NCI-H345 (cell line): ENCODE measurements at places on chromosomes 4 and X.
A peak's percentile ranks its signal among the peaks of the same experiment; 100 is the strongest.

DNA sequence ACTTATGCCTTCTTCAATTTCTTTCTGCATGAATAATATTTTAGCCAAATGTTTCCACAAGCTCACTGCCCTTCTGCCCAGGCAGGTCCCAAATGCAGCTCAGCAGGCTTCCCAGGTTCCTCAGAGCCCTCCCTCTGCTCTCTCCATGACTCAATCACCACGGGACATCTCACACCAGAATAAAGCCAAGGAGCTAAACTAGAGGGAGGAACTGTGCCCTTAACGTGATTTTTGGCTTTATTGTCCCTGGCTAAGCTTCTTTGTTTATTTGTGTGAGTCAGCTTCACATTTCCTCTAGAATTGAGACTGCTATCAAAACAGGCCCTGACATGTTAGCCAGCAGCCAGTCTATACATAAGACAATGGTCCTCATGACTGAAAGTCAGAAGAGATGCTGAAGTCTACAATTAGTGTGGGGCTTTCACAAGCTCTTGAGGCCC is 186.4 kb upstream of the GALNT7 start:
- DNase-seq: peak; percentile 77

DNA sequence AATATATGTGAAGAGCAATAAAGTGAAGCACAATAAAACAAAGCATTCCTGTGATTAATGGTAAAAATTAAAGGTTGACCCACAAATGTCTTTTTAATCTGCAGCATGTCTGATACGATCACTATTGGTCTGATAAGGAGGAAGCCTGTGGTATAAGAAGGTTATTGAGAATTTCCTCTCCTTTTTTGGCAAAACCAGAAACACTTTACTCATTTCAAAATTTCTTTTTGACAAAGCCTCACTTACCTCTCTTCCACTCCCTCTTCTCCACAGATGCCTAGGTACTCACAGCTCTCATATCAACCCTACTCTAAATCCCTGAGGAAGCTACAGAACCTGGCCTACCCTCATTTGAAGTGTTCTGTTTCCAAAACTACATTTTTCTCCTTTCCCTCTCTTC is 56.1 kb downstream of the TSPAN5 start:
- DNase-seq: no peak

DNA sequence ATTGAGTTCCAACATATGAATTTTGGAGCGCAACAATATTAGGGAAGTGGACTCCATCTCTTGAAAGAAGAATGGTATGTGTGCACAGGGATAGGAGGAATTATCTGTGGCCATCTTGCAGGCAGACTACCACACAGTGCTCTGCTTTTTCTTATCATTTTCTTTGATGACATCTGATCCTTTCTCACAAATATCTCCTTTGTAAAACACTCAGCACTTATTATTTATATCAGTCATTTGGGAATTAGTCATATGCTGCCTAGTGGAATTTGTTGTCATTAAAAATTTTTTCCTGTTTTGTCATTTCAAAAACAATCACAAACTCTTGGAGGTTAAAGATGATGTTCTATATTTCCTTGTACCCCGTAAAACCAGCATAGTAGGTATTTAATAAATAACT is 444.3 kb upstream of the ATOH1 start:
- DNase-seq: no peak

- DNase-seq: no peak
Observed at GRCh38 chr4:16706251-16706650, 192.2 kb downstream of the LDB2 start.

- DNase-seq: no peak
Observed at GRCh38 chr4:116982656-116983055, 102.7 kb downstream of the TRAM1L1 start.

- no peak for DNase-seq
Observed at GRCh38 chr4:24809815-24810405, 14.5 kb downstream of the SOD3 start.

DNA sequence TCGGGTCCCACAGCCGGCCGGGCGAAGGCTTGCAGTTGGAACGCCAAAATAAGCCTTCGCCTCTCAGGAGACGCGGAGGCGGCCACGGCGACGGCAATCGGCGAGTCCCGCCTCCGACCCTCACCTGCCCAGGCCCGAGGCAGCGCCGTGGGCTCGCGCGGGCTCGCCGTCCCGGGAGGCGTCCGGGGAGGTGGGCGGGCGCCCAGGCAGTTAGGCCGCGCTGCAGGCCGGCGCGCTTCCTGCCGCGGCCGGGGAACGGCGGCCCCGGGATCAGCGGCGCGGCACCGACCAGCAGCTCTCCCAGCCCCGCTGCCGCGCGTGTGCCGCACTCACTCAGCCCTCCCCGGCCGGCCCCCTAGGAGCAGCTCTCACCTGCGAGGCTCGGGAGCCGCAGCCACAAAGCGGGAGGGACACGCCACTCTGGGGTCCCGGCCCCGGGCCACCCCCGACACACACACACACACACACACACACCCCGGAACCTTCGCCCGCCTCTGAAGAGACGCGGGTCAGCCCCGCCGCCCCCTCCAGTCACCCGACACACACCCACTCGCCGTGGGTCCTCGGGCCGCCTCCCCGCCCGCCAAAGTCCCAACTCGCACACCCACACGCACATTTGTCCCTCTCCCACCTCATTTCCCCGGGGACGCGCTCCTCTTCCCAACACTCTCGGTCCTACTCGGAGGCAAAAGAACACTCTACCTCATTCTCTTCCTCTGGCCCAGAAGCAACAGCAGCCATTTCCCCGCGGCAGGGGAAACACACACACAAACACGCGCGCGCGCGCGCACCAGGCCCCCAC is at the start of gene CNOT6L:
CNOT6L (minus strand) TSS at position 767 of the 802 bp plus-strand sequence; CDS start at position 707, 60 bp downstream.
- DNase-seq: peak; percentile 54

DNA sequence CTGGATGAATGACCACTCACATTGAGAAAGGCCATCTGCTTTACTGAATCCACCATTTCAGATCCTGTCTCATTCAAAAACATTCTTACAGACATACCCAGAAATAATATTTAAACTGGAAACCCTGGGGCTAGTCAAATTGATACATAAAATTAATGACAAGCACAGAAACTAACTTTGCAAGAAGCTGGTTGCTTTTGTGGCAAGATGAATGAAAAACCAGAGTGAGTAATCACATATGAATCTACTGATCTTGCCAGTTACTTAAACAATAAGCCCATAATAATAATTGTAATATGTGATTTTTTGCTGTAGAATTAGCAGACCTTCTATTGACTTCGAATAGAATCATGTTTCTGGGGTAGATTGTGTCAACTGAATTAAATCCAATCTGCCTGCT is 235.1 kb downstream of the PPARGC1A start:
- no peak for DNase-seq

- no peak for DNase-seq
Observed at GRCh38 chr4:40489961-40490360, 139.7 kb downstream of the RBM47 start.

- DNase-seq: no peak
Observed at GRCh38 chr4:171644430-171645057, 168.7 kb upstream of the GALNTL6 start.

DNA sequence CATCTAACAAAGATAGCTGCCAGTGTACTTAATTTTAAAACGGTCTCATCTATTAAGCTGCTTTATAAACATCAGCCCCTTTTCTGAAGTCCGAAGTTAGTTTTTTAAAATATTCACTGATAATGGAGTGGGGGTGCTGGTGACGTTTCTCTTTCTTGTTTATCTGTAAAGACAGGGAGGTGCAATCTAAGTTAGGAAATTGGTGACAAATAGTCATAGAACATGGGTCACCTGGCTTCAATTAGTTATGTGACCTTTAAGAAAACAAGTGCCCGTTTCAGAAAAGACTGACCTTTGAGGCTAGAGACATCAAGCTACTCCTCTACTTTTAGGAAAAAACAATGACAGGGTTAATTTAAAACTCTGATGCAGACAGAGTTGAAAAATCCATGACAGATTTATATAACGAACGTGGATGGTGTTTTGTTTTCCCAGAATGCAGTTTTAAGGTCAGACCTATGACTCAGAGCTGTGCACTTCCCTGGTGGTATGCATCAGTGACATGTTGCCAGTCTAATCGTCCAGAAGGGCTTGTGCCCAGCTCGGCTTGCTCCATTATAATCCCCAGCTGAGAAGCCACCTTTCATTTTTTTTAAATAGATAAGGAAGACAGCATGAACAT is 38.2 kb downstream of the FHL1 start:
- no peak for DNase-seq

- DNase-seq: no peak
Observed at GRCh38 chrX:49187028-49187394, 838 bp upstream of the PRICKLE3 start.

DNA sequence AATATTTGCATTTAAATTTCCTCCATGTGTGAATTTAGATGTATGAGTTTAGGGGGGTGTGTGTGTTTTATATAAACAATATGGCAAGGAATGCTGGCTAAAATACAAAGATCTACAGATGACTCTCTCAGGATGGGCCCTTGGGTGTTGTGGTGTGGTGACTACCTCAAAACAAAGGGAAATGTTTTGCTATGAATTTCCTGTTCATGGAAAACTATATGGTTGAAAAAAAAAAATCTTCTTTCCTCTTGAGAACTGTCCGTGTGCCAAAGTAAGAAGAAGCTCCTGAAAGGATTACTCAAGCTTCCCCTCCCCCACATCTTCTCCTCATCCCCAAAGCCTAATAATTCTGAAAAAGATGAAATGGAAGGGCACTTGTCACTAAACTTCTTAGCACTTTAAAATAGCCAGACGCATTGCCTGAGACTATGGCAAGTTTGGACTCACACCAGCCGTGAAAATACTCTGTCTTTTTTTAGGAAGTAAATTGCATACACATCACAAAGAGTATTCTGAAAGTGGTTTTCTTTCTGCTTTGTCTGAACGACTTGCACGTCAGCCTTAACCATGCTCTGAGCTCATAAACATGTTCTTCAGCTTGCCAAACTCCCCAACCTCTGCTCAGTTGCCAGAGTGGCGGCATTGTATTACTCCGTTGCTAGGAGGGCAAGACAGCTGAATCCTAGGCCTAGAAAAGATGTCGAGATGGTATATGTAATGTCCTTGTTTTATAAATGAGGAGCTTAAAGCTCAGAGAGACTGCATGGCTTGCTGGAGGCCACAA is 250.4 kb upstream of the JADE1 start:
- no peak for DNase-seq

GRCh38 chrX:22577181-22577580 is 304.5 kb downstream of the CBLL2 start:
- no peak for DNase-seq

DNA sequence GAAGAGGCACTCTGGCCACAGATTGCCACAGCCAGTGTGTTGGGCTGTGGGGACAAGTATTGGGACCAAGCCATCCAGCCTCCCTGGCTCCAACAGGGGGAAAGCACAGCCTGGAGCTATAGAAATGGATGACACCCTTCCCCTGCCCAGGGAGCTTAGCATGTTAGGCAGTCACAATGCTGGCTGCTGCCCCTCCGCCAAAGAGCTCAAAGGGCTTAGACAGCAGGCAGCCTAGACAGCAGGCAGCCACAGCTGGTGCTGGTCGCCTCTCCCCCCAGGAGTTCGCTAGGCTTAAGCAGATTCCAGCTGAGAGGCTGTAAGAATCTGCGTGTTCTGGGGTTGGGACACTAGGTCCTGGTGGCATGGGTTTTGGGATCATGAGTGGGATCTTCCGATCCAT is 94.5 kb upstream of the MXRA5 start:
- DNase-seq: no peak

DNA sequence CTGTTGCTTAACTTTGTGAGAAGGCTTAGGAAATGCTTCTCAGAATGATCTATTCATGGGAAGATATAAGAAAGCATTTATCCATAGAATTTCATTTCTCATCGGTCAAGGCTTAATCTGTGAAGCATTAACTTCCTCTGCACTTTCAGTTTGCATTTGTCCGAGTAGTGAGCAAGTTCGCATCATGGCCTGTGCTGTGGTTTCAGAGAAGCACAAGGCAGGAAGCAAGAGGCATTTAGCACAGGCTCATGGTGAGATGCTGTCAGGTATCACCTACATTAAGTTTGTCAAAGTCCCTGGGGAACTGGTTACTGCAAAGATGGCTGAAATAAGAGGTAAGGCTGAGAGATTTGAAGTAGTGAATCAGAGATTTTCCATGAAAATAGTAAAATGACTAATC is 244.9 kb downstream of the NAP1L3 start:
- no peak for DNase-seq

DNA sequence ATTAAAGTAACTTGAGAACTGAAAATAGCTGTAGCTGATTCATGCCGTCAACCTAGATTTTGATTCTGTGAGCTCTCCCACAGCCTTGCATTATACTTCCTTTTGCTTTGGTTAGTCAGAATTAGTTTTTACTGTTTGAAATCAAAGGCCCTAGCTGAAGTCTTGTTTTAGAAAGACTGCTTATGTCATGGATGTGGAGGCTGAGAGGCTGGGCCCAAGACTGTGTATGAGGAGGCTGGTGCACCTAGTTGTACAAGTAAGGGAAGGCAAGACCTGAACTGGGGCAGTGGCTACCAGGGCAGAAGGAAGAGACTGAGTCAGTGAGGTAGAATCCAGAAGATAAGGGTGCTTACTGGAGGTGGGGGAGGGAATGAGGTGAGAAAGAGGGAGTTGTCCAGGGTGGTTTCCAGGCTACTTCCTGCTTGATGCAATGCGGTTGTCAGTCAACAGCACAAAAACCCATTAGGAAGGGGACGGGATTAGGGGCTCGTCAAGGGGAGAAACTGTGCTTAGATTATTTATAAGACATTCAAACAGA is 76.2 kb upstream of the PAGE3 start:
- DNase-seq: no peak

DNA sequence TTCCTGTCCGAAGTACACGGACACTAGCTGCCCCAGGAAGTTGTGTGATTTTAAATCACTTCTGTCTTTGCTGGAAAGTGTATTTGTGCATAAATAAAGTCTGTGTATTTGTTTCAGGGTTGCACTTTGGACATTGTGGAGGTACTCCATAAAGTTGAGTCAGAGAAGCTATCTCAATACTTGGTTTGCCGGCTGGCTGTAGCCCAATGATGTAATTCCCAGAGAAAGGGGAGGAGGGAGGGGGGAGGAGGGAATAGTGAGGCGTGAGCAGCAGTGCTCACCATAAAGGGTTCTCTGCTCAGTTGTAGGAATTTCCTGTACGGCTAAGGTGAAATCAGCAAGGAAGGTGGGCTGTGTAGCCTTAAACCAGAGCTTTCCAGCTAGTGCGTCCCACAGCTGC is 7.5 kb downstream of the APEX2 start:
- DNase-seq: no peak

- DNase-seq: no peak
Observed at GRCh38 chrX:100411802-100412715, 2.0 kb upstream of the PCDH19 start.

- DNase-seq: no peak
Observed at GRCh38 chr4:94305466-94306225, 37.0 kb downstream of the HPGDS start.

- no peak for DNase-seq
Observed at GRCh38 chr4:38190717-38191178, 230.6 kb downstream of the PTTG2 start.

- no peak for DNase-seq
Observed at GRCh38 chr4:125734504-125734903, 419.7 kb downstream of the FAT4 start.

GRCh38 chrX:17584248-17584681 is 153.0 kb upstream of the SCML1 start:
- no peak for DNase-seq

- DNase-seq: no peak
Observed at GRCh38 chr4:180156684-180157083, 2086.5 kb upstream of the TENM3 start.

GRCh38 chr4:77669946-77670590 is 64.4 kb downstream of the CXCL13 start:
- DNase-seq: peak; percentile 67
